Kidney (tissue), 22 donors: ENCODE measurements at places on chromosomes 12 and 14. TPM values are rescaled to one million over a fixed set of nuclear protein-coding genes. Genes with fewer than 3 reads are reported as not detected.

The RNASE1 gene
- total RNA-seq = 201 TPM

GRCh38 chr14:68626386-68626785 lies 166.5 kb downstream of the ZFP36L1 start:
- H3K4me3 ChIP-seq = no peak overlapping the region
- no peak overlapping the region for H3K27ac ChIP-seq
- DNase-seq = peak; percentile 6
- H3K4me1 ChIP-seq = peaks cover 6% of the 10 kb centered on the region

DNA sequence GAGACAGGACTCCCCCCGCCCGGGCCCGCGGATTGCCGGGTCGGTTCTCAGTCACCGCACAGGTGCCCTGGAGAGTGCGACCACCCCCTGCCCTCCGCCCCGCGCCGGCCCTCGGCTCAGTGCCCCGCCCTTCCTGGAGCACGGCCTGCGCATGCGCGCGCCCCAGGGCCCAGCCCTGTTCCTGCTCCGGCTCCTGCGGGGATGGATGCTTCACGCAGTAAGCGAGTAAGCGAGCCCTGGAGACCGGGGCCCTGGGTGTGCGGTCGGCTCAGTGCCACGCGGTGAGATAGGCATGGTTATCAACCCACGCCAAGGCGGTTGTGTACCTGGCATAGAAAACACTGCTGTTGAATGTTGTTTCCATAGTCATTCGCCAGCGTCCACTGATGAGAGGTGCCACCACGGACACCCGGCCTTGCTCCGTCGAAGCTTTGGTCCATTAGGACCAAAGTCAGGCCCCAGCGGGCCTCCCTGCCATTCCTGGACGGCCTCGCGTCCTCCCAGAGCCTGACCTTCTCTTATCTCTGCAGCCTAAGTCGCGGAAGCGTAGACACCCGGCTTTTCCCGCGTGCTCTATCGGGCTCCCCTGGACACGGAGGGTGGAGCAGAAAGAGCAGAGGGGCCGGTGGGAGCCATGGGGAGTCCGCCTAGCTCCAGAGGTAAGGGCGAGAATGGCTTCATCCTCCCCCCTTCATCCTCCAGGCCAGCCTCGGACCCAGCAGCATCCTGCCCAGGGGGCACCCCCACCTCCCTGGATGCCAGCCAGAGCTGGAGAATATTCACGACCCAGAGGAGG lies 90.6 kb downstream of the PAPOLA start:
- H3K27ac ChIP-seq = no peak overlapping the region
- peak overlapping the region; percentile 9 for H3K4me3 ChIP-seq
- peak; percentile 63 for DNase-seq

DNA sequence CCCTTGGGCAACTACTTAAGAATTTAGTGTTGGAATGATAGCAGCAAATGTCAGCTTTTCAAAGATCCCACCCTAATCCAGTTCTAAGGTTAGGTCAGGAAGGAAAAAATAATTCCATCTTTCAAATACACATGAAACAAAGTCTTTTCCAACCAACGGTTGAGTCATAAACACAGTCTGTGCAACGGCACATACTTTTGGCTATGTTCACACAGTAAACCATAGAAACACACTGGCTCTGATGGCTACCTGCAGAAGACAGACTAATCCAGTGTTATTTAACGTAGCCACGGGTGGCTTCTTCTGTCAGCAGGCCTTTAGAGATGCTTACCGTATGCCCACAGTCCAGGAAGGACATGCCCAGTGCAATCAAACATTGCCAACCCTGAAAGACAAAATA lies 35.7 kb downstream of the HIGD1C start:
- no peak for DNase-seq
- no peak overlapping the region for H3K4me3 ChIP-seq
- H3K36me3 ChIP-seq = peaks cover 26% of the 10 kb centered on the region
- H3K27me3 ChIP-seq = no peaks in the 10 kb centered on the region
- no peak overlapping the region for H3K27ac ChIP-seq

DNA sequence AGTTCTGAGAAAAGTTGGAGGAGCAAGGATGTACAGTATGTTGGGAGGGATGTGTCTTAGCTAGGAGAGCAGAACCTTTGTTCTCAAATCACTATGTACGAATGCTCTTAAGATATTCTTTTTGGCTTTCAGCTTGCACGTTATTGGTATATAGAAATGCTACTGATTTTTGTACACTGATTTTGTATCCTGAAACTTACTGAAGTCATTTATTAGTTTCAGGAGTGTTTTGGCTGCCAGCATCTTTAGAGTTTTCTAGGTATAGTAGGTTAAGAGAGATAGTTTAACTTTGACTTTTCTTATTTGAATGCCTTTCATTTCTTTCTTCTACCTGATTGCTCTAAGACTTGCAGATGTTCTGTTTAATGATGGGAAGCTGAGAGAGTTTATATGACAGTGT lies 442.8 kb upstream of the FBXO33 start:
- H3K4me1 ChIP-seq = no peaks in the 10 kb centered on the region
- H3K27ac ChIP-seq = no peak overlapping the region
- no peak for DNase-seq
- H3K27me3 ChIP-seq = no peaks in the 10 kb centered on the region

The PLD4 gene
- total RNA-seq = 3.2 TPM

- H3K36me3 ChIP-seq = no peaks in the 10 kb centered on the region
- no peaks in the 10 kb centered on the region for H3K4me1 ChIP-seq
- DNase-seq = no peak
- no peaks in the 10 kb centered on the region for H3K27me3 ChIP-seq
- no peak overlapping the region for H3K27ac ChIP-seq
Measured at GRCh38 chr14:56555921-56556570, 23.6 kb upstream of the TMEM260 start.

GRCh38 chr12:32098112-32098511 lies 8.5 kb upstream of the BICD1 start:
- no peak overlapping the region for H3K27ac ChIP-seq
- no peaks in the 10 kb centered on the region for H3K27me3 ChIP-seq
- H3K4me3 ChIP-seq = no peak overlapping the region
- DNase-seq = no peak
- no peaks in the 10 kb centered on the region for H3K4me1 ChIP-seq
- H3K36me3 ChIP-seq = no peaks in the 10 kb centered on the region

DNA sequence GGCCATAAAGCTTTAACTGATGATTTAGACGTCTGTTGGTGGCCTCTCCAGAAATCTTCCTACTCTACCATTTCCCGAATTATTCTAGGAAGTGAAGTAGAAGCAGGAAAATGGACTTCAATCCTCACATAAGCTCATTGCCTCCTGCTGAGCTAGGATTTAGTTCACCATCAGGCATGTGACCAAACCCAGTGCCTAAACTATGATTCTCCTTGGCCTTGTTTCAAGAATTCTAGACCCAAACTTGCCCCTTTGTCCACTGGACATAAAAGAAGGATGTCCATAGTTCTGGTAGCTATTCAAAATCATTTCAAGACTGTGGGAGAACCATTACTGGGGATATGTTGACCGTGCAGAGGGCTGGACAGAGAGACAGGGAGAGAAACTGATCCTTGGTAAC lies 105.8 kb downstream of the C12orf50 start:
- no peak for DNase-seq
- H3K36me3 ChIP-seq = no peaks in the 10 kb centered on the region
- H3K27ac ChIP-seq = no peak overlapping the region
- H3K4me1 ChIP-seq = no peaks in the 10 kb centered on the region
- no peaks in the 10 kb centered on the region for H3K27me3 ChIP-seq

The KITLG gene
- total RNA-seq = 125 TPM

The OR4K1 gene
- total RNA-seq = not detected

DNA sequence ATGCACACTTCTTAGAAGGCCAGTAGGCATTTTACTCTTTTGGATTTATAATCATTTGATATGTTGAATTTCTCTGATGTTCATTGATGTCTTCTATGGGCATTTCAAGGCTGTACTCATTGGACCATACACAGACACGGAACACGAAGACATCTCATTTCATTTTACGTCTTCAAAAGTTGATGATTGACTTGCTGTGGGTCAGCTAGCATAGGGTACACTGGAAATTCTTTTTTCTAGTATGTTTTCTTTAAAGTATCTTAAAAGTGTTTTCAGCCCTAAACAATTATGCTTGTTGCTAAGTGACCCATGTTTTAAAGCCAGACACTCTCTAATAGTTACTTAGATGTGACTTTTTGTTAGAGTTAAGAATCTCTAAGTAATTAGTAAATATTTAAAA lies 16.3 kb downstream of the TRHDE start:
- no peak overlapping the region for H3K27ac ChIP-seq
- H3K27me3 ChIP-seq = no peaks in the 10 kb centered on the region
- H3K4me3 ChIP-seq = no peak overlapping the region

DNA sequence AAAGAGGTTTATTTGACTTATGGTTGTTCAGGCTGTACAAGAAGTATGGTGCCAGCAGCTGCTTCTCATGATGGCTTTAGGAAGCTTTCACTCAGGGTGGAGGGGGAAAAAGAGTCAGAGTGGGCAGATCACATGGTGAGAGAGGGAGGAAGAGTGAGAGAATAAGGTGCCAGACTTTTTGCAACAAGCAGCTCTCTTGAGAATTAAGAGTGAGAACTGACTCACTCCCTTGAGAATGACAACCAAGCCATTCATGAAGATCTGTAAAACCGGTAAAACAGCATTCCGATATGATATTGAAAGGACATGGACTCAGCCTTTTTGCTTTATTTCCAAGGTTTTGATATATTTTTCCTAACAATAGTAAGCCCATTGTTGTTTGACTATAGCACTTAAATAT lies 501.2 kb downstream of the GALC start:
- H3K4me3 ChIP-seq = no peak overlapping the region
- H3K27me3 ChIP-seq = no peaks in the 10 kb centered on the region
- DNase-seq = no peak
- H3K4me1 ChIP-seq = no peaks in the 10 kb centered on the region
